Dermis blood vessel endothelial cell (primary cell): ENCODE measurements at places on chromosomes 12 and 14.

DNA sequence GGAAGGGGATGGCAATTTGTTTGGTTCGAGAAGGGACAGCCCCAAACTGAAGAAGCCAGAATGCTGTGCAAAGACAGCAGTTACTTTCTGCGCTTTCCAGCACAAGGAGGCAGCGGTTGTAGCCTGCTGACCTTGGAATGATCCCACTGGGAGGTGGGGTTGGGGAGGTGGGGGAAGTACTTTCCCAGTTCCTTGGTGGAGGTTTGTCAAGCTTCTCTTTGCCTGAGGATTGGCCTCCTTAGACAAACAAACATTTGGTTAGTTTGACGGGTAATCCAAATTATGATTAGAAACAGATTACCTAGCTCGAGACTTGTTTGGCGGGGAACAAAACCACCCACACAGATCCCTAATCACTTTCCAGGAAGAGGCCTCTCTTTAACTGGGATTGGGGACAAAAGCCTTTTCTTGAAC lies 79.1 kb upstream of the EGLN3 start:
- DNase-seq = no peak

- DNase-seq = no peak
Measured at GRCh38 chr14:45838597-45838996, 585.6 kb upstream of the MIS18BP1 start.

- DNase-seq = no peak
Measured at GRCh38 chr14:70773182-70773862, 36.0 kb downstream of the MAP3K9 start.

DNA sequence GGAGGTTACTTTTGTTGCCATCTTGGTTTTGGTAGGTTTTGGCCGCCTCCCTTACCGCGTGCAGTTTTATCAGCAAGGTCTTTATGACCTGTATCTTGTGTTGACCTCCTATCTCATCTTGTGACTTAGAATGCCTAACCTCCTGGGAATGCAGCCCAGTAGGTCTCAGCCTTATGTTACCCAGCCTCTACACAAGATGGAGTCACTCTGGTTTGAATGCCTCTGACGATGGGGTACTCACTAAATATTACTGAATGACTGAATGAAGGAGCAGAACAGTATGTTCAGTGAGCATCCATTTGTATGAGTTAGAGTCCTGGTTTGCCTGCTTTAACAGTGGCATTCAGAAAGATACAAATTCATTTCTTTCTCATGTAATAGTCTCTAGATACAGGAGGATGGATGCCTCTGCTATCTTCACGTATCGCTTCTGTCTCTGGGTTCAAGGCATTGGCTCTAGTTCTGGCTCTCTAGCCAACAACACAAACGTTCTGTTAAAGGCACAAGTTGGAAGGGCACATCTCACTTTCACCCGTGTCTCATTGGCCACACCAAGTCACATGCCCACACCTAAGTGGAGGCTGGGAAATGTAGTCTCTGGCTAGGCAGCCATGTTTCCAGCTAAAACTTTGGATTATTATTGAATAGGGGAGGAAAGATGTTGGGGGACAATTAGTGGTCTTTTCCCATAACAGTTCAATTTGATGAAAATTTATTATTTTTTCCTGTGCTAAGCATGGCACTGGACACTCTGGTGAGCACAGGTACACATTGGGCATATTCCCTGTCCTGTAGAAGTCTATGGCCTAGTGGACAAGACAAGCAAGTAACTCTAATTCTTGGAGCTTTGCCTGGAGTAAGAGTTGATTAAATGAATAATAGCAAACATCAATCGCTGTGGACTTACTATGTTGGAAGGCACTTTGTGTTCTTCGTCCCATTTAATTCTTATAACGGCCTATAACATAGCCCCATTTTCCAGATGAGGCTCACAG lies 75.2 kb upstream of the RPH3A start:
- peak; percentile 26 for DNase-seq

GRCh38 chr14:101586531-101587430 lies 25.5 kb downstream of the DIO3 start:
- DNase-seq = no peak

GRCh38 chr14:98328496-98328895 lies 943.5 kb downstream of the BCL11B start:
- no peak for DNase-seq

DNA sequence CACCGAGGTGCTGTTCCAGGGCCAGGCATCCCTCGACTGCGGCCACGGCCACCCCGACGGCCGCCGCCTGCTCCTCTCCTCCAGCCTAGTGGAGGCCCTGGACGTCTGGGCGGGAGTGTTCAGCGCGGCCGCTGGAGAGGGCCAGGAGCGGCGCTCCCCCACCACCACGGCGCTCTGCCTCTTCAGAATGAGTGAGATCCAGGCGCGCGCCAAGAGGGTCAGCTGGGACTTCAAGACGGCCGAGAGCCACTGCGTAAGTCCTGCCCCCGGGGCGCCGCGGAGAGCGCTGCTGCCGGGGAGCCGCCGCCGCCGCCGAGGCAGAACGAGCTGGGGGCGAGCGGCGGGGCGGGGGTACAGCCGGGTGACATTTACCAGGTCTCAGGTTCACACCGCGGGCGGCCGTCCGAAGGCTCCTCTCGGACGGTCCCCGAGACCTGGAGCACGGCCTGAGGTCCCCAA lies 1.4 kb downstream of the PLXNC1 start:
- DNase-seq = no peak

GRCh38 chr14:103718572-103718971 lies 3.0 kb downstream of the ZFYVE21 start:
- DNase-seq = no peak

- no peak for DNase-seq
Measured at GRCh38 chr12:122681814-122682213, 21.3 kb downstream of the HCAR2 start.

DNA sequence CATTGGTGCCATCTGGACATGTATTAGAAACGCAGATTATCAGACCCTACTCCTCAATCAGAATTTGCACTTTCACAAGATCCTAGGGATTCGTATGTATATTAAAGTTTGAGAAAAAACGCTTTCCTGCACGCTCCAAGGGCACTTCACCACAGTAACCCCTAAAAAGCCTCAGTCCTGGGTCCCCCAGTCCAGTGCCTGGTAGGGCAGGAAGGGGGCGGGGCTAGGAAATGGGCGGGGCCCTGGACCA lies 369 bp downstream of the DEPDC4 start:
- DNase-seq = no peak
